ENCODE measurements at places on chromosomes 13 and 19.
A peak's percentile ranks its signal among the peaks of the same experiment; 100 is the strongest.

- DNase-seq = peak; percentile 33
These were observed 8.3 kb downstream of the TEKTIP1 start for GRCh38 chr19:3547301-3547731.

GRCh38 chr13:31105020-31105795 lies 56.5 kb downstream of the HSPH1 start:
- no peak for DNase-seq

GRCh38 chr19:29532956-29533355 lies 7.2 kb downstream of the VSTM2B start:
- no peak for DNase-seq

DNA sequence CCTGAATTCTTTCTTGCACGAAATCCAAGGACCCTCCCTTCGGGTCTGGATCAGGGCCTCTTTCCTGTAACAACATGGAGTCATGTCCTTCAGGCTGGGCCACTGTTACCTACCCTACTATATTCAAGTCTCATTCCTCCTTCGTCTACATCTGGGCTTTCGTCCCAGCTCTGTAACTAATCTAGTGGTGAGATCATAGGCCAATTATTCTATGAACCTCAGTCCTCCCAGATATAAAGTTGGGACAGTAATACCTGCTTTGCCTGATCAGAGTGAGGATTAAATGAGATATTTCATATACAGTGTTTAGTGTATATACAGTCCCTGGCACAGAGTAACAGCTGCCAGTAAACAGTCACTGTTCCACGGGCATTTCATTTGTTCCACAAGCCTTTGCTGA lies 48.3 kb upstream of the ATP12A start:
- DNase-seq = no peak

- DNase-seq = no peak
These were observed 27.3 kb downstream of the LHFPL6 start for GRCh38 chr13:39575641-39576238.
